ENCODE measurements at places on chromosomes 7 and 10.
A peak's percentile ranks its signal among the peaks of the same experiment; 100 is the strongest.

DNA sequence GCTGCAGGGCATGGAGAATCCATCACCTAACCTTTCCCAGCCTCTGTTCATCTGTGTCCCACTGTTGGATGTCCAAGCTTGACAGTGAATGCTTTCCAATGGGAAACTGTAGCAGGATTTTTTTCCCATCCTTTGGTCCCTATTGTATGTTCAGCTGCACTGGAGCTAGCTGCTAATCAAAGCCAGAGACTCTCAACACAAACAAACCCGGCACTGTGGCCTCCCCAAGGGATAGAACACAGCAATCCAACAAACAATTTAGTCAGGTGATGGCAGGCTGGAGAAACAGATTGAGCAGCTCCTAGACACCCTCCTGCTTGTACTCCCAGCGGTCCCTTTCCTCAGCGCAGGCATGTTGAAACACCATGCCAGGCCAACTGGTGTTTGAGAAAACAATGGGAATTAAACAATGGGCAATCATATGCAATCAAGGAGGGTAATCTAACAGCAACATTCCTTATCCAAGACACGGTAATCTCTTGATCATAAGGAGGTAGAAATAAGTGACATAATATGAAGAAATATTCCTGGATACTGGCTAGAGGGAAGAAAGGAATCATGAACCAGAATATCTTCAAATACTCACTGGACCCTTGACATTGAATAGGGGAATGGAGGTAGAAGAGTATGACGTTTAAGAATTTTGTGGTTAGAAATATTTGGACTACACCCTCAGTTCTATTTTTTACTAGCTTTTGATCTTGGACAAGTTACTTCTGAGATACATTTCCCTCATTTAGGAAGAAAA, 15.0 kb downstream of the PTN start:
- peak; percentile 50 for DNase-seq

- DNase-seq: no peak
Observed at GRCh38 chr7:118076564-118076963, 107.4 kb upstream of the LSM8 start.

GRCh38 chr7:51446785-51447184, 130.2 kb upstream of the COBL start:
- DNase-seq: no peak

- DNase-seq: no peak
Observed at GRCh38 chr10:79938728-79939406, 10.0 kb downstream of the SFTPD start.

- DNase-seq: peak; percentile 62
Observed at GRCh38 chr10:12350167-12350872, 973 bp downstream of the CAMK1D start.

- no peak for DNase-seq
Observed at GRCh38 chr7:48042636-48043035, 7.3 kb downstream of the C7orf57 start.

DNA sequence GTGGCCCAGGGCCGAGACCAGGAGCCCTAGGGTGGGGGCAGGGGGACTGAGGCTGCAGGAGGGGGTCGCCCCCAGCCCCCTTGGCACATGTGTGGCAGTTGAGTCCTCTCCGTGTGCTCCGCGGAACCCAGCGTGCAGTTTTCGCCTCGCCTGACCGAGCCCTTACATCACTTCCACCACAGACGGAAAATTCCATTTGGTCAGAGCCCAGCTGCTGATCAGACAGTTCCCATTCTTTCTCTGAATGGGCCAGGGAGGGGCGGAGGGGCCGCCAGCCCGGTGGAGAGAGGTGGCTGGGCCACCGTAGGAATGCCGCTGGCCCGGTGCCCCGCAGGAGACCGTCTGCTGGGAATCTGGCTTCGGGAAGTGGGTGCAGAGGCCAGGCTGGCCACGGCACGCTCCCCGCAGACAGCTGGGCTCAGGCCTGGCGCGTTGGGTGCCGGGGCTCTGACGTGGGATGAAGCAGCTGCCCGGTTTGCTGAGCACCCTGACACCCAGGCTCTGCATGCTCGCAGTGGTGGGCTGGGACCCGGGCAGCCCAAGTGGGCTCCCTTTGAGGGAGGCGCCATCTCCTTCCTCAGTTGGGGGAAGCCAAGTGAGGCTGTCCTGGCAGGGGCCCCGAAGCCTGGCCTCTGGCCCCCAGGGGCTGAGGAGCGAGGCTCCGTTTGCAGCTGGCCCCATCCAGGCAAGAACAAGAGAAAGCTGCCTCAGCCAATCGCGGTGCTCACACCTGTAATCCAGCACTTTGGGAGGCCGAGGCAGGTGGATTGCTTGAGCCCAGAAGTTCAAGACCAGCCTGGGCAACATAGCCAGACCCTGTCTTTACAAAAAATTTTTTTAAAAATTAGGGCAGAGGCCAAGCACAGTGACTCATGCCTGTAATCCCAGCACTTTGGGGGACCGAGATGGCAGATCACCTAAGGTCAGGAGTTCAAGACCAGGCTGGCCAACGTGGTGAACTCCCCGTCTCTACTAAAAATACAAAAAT, 9.9 kb downstream of the TTYH3 start:
- DNase-seq: no peak

DNA sequence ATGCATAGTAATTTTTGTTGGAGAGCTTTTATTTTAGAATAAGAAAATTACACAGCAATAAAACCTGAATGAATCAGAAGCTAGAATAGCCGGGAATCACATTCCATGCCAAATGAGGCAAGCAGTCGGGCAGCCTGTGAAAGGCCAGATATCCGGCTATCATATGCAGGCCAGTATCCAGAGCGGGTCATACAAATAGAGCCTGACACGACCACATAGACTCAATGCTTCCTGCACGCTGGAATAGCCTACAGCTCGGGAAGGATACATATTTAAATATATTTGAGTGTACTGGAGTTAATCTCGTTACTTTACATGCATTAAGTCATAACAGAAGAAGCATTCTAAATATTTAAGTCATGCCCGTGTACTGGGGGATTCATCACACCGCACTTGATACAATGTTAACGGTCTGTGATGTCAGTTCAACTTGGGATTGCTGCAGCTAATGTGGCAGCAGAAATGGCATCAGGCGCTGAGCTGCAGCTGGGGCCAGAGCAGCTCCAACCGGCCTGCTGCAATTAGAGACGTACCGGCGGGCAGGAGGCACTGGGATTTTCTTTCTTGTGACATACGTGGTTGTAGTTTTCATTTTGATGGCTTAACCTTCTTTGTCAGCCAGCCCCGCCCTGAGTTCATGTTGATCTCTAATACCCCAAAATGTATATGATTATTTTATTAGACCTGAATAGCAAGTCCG, 112.0 kb downstream of the EBF3 start:
- DNase-seq: no peak

GRCh38 chr10:127986531-127987466, 79.9 kb downstream of the PTPRE start:
- DNase-seq: no peak

DNA sequence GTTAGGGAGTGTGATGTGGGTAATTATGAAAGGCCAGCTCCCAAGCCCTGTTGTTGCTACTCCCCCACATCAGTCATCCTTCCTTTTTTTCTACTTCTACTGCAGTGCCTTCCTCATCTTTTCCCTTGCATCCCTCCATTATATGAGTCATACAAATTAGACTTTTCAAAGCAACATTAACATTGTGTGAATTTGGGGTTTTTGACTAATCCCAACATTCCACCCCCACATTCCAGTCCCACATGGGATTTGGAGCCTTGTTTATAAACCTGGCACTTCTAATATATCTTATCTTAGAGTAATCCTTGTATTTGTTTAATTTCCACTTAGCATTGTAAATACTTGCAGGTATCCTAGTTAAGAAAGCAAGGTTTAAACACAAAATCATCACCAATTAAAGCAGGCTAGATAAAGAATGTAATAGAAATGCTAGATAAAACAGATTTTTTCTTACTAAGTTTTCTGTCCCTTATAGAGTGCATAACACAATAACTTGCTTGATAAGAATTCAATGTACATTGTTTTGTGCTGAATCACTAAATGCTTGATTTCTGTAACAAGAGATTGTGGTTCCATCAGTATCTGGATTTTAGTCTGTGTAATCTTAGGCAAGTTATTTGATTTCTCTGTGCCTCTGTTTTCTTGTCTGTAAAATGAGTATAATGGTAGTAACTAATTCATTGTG, 165.8 kb downstream of the CFTR start:
- no peak for DNase-seq

GRCh38 chr7:90518630-90519029, 49.2 kb downstream of the PTTG1IP2 start:
- DNase-seq: no peak

All from D341Med (cell line).